B cell (primary cell): ENCODE measurements at places on chromosomes 4 and X. TPM values are rescaled to one million over a fixed set of nuclear protein-coding genes. Genes with fewer than 3 reads are reported as not detected.

C4orf54 gene
- total RNA-seq: not detected in 2 replicates

ZIC3 gene
- not detected in 2 replicates for total RNA-seq

ADRA2C gene
- not detected in 2 replicates for total RNA-seq

RPGR gene
- total RNA-seq: 26.3 and 26.8 TPM in 2 replicates

RHOH gene
- total RNA-seq: 187 and 209 TPM in 2 replicates

PNMA6F gene
- total RNA-seq: not detected in 2 replicates
